ENCODE measurements at places on chromosomes 16 and 17. TPM values are rescaled to one million over a fixed set of nuclear protein-coding genes. Genes with fewer than 3 reads are reported as not detected.

The GPR142 gene
- total RNA-seq: not detected

The CFAP97D1 gene
- total RNA-seq: not detected

The SLC26A11 gene
- 2.2 TPM for total RNA-seq

The KRT14 gene
- total RNA-seq: not detected

The UMOD gene
- not detected for total RNA-seq

The CCDC200 gene
- total RNA-seq: not detected

- DNase-seq: no peak
Observed at GRCh38 chr16:87741700-87742415, 23.9 kb downstream of the KLHDC4 start.

DNA sequence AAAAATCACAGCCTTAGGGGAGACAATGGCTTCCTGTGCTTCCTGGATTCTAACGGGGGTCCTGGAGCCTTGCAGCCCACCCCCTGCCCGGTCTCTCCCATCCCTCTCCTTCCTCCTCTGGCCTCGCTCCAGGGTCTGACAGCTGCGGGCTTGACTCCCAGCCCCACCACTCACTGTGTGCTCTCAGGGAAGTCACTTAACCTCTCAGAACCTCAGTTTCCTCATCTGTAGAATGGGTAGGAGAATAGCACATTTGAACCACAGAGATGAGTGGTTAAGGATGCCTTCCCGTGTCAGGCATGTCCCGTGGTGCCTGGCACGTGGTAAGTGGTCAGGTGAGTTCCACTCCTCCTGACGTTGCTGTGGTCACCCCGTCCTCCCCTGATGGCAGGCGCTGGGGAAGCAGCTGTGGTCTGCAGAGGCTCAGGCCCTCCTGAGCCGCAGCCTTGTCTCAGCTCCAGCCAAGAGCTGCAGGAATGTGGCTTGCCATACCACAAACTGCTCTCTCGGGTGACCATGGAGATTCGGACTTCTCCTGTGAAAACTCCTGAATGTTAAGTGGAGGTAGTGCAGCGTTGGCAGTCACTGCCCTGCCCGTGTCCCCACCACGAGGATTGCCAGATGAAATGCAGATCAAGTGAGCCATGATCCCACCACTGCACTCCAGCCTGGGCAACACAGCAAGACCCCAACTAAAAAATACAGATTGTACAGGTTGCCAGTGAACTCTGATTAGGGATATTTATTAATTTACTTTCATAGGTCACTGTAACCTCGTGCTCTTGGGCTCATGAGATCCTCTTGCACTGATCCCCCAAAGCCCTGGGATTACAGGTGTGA, 85.7 kb downstream of the NT5M start:
- DNase-seq: no peak

- no peak for DNase-seq
Observed at GRCh38 chr16:74756203-74756602, 18.4 kb downstream of the FA2H start.

- DNase-seq: no peak
Observed at GRCh38 chr16:55083052-55083451, 152.4 kb downstream of the IRX5 start.

GRCh38 chr16:61887903-61888302, 148.3 kb downstream of the CDH8 start:
- no peak for DNase-seq
